Mesangial cell (primary cell): ENCODE measurements at places on chromosomes 6 and 20. TPM values are rescaled to one million over a fixed set of nuclear protein-coding genes. Genes with fewer than 3 reads are reported as not detected.

HUS1B gene
- total RNA-seq: 0.16 and 0.76 TPM in 2 replicates

DAAM2 gene
- 1.8 and 5.2 TPM in 2 replicates for total RNA-seq

GJA10 gene
- not detected in 2 replicates for total RNA-seq

PGBD1 gene
- total RNA-seq: 2.5 and 4.9 TPM in 2 replicates

OXT gene
- not detected in 2 replicates for total RNA-seq

SLC17A1 gene
- total RNA-seq: 0.25 TPM in 1 of 2 replicates, not detected in the other

CLPSL2 gene
- not detected in 2 replicates for total RNA-seq

BANF2 gene
- not detected in 2 replicates for total RNA-seq

APCDD1L gene
- 8.0 and 27.9 TPM in 2 replicates for total RNA-seq

HS3ST5 gene
- total RNA-seq: 0.13 TPM in 1 of 2 replicates, not detected in the other

HCRTR2 gene
- not detected in 2 replicates for total RNA-seq

SMOC2 gene
- total RNA-seq: 0.13 TPM in 1 of 2 replicates, not detected in the other

KCNK5 gene
- total RNA-seq: 0.16 and 1.3 TPM in 2 replicates

DEFB124 gene
- total RNA-seq: not detected in 2 replicates

CALHM4 gene
- not detected in 2 replicates for total RNA-seq

BTBD3 gene
- total RNA-seq: 15.0 and 15.8 TPM in 2 replicates

HSPA12B gene
- 0.13 TPM in 1 of 2 replicates, not detected in the other for total RNA-seq

DCDC2 gene
- 45.6 and 93.4 TPM in 2 replicates for total RNA-seq

AVP gene
- total RNA-seq: not detected in 2 replicates

SLC26A8 gene
- 0.49 TPM in 1 of 2 replicates, not detected in the other for total RNA-seq

KCNB1 gene
- not detected in 2 replicates for total RNA-seq

ZSWIM3 gene
- total RNA-seq: 2.6 and 3.5 TPM in 2 replicates

TCF15 gene
- not detected in 2 replicates for total RNA-seq

TAGAP gene
- not detected in 2 replicates for total RNA-seq

RNF182 gene
- total RNA-seq: 3.7 and 3.8 TPM in 2 replicates

PXMP4 gene
- 8.2 and 9.0 TPM in 2 replicates for total RNA-seq

DEFB112 gene
- total RNA-seq: not detected in 2 replicates

C6orf141 gene
- 2.3 and 9.1 TPM in 2 replicates for total RNA-seq

CST5 gene
- total RNA-seq: 0.33 and 4.8 TPM in 2 replicates

ACSS2 gene
- total RNA-seq: 35.4 and 71.7 TPM in 2 replicates

CRYBG1 gene
- total RNA-seq: 3.7 and 16.3 TPM in 2 replicates

VSTM2L gene
- 2.0 and 5.5 TPM in 2 replicates for total RNA-seq

BPIFA2 gene
- not detected in 2 replicates for total RNA-seq

RWDD2A gene
- 2.3 and 4.7 TPM in 2 replicates for total RNA-seq

SLC9A8 gene
- 4.9 and 7.9 TPM in 2 replicates for total RNA-seq
